Spinal cord (tissue), 10 donors: ENCODE measurements at places on chromosomes 5 and 9.

DNA sequence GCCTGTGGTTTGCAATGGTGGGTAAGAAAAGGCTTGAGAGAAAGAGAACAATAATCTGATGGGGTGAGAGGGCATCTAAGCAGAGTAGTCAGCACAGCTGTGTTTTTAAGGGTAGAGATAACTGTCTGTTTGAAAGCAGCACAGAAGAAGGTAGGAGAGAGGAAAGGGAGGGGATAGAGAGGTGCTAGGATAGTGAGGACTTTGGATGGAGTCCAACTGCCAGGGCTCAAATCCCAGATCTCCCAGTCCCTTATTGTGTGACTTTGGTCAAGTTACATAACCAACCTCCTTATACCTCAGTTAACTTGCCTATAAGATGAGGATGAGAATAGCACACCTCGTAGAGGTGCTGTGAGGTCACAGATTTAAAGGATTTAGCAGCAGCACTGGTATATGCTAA lies 55.6 kb downstream of the GPR21 start:
- no peaks in the 10 kb centered on the region for H3K4me1 ChIP-seq
- H3K4me3 ChIP-seq = no peak overlapping the region
- H3K27me3 ChIP-seq = no peaks in the 10 kb centered on the region
- DNase-seq = no peak
- H3K36me3 ChIP-seq = peaks cover 21% of the 10 kb centered on the region

GRCh38 chr9:30723656-30724055 lies 1660.8 kb upstream of the ACO1 start:
- H3K27ac ChIP-seq = no peak overlapping the region
- no peak for DNase-seq
- H3K27me3 ChIP-seq = no peaks in the 10 kb centered on the region

GRCh38 chr9:71766663-71767062 lies 1.6 kb downstream of the CEMIP2 start:
- H3K36me3 ChIP-seq = no peaks in the 10 kb centered on the region
- peaks cover 15% of the 10 kb centered on the region for H3K4me1 ChIP-seq
- peak overlapping the region; percentile 70 for H3K4me3 ChIP-seq
- DNase-seq = no peak

GRCh38 chr9:84153885-84154284 lies 173.3 kb downstream of the RMI1 start:
- no peaks in the 10 kb centered on the region for H3K4me1 ChIP-seq
- H3K4me3 ChIP-seq = no peak overlapping the region
- no peak for DNase-seq
- H3K27me3 ChIP-seq = no peaks in the 10 kb centered on the region
- no peaks in the 10 kb centered on the region for H3K36me3 ChIP-seq

DNA sequence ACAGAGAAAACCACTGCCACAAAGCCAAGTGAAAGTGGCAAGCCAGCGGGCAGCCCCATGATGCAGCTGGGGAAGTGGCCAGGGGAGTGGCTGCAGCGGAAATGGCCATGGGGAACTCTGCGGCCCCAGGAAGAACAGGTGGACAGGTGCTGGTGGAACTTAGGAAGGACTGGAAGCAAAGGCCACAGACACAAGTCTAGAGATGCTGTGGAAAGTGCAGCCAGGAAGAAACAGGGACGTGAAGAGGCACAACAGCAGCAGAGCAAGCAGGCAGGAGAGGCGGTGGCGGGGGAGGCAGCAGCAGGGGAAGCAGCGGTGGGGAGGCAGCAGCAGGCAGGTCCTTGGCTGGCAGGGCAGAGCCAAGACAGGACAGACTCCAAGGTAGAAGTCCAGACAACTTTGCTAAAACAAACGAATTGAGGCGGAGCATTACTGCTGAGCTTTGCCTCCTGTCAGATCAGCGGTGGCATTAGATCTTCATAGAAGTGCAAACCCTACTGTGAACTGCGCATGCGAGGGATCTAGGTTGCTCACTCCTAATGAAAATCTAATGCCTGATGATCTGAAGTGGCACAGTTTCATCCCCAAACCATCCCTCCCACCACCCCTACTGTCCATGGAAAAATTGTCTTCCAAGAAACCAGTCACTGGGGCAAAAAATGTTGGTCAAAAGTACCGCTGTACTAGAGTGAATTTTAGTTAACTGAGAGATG lies 11.8 kb downstream of the SURF6 start:
- H3K27me3 ChIP-seq = no peaks in the 10 kb centered on the region
- H3K4me3 ChIP-seq = no peak overlapping the region
- H3K36me3 ChIP-seq = peaks cover 2% of the 10 kb centered on the region
- no peak for DNase-seq
- no peaks in the 10 kb centered on the region for H3K4me1 ChIP-seq

DNA sequence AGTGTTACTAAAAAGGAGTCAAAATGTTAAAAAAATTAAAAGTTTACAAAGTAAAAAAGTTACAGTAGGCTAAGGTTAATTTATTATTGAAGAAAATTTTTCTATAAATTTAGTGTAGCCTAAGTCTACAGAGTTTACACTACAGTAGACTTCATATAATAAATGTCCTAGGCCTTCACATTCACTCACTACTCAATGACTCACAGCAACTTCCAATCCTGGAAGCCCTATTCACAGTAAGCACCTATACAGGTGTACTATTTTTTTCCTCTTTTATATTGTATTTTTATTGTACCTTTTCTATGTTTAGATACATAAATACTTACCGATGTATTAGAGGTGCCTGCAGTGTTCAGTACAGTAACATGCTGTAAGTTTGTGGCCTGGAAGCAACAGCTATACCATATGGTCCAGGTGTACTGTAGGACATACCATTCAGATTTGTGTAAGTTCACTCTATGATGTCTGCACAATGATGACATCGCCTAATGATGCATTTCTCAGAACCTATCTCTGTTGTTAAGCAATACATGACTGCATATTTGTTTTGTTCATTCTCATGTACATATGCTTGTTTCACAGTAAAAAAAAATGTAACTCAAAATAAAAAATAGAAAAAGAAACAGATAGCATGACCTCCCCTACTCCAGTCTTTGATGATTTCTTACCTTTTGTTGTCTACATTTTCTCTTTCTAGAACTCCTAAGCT lies 64.7 kb downstream of the NR3C1 start:
- no peak overlapping the region for H3K27ac ChIP-seq
- no peaks in the 10 kb centered on the region for H3K27me3 ChIP-seq
- no peaks in the 10 kb centered on the region for H3K36me3 ChIP-seq
- no peak for DNase-seq
- H3K4me1 ChIP-seq = peaks cover 4% of the 10 kb centered on the region
- no peak overlapping the region for H3K4me3 ChIP-seq

- H3K27ac ChIP-seq = peak overlapping the region; percentile 75
- no peaks in the 10 kb centered on the region for H3K36me3 ChIP-seq
- H3K4me3 ChIP-seq = peak overlapping the region; percentile 59
- H3K27me3 ChIP-seq = peaks cover 38% of the 10 kb centered on the region
Observed at GRCh38 chr5:155728146-155728856, 598.7 kb upstream of the SGCD start.

DNA sequence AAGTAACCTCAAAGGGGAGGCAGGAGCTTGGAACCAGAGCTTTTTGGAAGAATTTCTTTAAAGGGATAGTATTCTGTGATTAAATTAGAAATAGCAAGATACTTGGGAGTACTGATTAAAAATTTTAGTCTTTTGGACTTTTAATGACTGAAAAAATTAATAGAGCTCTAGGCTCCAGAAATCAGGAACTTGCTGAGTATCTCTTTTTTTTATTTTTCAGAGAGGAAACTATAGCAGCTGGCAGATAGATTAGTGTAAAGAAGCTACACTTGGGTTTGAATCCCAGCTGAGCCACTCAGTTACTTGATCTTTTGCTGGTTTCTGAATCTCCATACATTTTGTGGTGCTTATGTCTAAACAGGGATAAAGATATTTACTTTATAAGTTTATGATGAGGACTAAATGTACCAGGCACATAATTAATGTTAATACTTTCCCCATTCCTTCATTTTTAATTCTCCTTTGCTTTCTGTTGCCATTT lies 94.2 kb upstream of the TNC start:
- DNase-seq = no peak
- no peaks in the 10 kb centered on the region for H3K4me1 ChIP-seq
- no peak overlapping the region for H3K27ac ChIP-seq

DNA sequence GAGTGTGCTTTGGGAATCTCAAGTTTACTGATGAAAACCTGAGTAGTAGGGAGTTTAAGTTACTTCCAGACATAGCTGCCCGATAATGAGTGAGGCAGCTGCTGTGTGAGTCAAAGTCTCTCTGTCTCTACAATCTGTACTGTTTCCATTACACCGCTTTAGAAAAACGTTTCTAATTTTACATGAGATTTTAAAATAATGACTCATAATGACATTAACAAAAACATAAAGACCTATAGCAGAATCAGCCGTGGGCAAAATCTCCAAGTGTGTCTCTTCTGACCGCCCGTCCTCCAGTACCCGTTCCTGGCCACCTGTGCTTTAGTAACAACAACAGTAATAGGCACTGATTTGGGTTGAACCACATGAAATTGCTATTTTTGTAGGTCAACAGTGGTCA lies 69.6 kb upstream of the PRRC1 start:
- peaks cover 4% of the 10 kb centered on the region for H3K36me3 ChIP-seq
- no peaks in the 10 kb centered on the region for H3K4me1 ChIP-seq
- no peak for DNase-seq
- H3K4me3 ChIP-seq = no peak overlapping the region
- no peaks in the 10 kb centered on the region for H3K27me3 ChIP-seq

DNA sequence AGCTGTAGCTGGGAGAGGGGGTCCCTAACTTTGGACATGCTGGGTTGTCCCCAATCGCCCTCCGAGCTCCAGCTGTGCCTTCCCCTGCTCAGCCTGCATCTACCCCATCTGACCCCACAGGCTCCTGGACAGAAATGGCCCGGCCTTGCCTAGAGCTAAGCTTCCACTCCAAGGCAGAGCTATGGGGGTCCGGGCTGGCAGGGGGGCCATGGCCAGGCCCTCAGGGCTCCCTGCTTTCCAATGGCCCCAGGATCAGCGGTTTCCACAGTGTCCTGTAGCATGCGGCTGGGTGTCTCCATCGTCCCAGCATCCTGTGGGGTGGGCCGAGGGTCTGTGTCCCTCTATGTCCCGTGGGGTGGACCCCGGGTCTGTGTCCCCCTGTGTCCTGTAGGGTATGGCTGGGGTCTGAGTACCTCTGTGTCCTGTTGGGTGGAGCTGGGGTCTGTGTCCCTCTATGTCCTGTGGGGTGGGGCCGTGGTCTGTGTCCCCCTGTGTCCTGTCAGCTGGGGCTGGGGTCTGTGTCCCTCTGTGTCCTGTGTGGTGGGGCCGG lies 130.6 kb downstream of the RXRA start:
- no peaks in the 10 kb centered on the region for H3K36me3 ChIP-seq
- H3K27ac ChIP-seq = peak overlapping the region; percentile 92
- no peaks in the 10 kb centered on the region for H3K27me3 ChIP-seq
- no peak for DNase-seq

DNA sequence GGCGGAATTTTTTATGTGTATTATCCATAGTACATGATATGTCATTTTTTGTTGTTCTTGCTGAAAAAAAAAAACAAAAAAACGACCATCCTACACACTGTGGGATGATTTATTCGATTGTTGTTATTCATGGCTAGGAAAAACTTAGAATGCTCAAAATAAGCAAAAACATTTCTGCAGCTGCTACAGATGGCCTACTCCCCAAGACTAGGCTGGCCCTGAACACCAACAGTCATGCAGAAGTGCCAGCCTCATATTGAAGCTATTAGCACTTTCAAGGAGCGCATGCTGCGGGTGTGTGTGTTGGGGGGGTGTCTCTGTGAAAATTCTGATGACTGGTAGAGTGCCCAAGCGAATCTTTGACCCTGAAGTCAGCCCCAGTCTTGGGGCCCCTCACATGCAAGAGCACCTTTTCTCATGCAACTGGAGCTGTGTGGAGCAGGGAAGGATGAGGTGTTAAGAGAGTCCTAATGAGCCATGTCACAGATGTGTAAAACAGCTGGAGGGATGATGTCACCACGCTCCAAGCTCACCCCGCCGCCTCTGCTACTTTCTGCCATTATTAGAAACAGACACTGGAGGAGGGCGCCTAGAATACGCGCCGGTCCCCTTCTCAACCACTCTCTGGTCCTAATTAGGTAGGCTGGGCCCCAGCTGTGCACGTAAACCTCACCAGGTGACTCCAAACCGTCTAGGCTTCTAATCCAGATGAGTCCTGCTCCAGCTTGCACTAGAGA lies 61.0 kb upstream of the SMIM23 start:
- no peak for DNase-seq
- no peak overlapping the region for H3K27ac ChIP-seq
- H3K36me3 ChIP-seq = no peaks in the 10 kb centered on the region
- no peak overlapping the region for H3K4me3 ChIP-seq
- H3K27me3 ChIP-seq = no peaks in the 10 kb centered on the region

DNA sequence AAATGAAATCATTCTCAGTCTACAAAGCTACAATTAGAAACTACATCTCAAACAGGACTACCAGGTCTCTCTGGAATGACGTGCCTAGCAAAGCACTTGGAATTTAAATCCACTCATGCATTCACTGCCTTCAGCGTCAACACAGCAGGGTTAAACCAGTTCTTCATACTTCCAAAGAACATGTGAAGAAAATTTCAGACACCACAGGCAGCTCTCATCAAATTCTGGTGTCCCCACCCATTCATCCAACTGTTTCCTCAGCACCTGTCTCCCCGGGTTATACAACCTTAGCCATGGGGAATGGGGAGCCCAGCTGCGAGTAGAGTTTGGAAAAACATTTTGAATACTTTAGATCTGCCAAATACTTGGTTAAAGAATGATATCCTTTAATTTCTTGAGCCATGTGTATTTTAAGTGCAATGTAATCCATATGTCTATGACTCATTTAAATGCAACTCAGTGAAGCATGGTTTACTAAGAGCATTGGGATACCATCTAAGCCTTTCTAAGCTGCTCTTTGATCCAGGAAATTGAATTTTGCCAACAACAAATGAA lies 17.5 kb downstream of the ADAM19 start:
- no peaks in the 10 kb centered on the region for H3K36me3 ChIP-seq
- H3K4me1 ChIP-seq = peaks cover 22% of the 10 kb centered on the region
- no peak overlapping the region for H3K4me3 ChIP-seq
- no peak for DNase-seq

GRCh38 chr9:8329561-8330283 lies 530.1 kb upstream of the DMAC1 start:
- peaks cover 5% of the 10 kb centered on the region for H3K36me3 ChIP-seq
- no peak for DNase-seq
- H3K27ac ChIP-seq = no peak overlapping the region
- no peak overlapping the region for H3K4me3 ChIP-seq
- H3K27me3 ChIP-seq = no peaks in the 10 kb centered on the region
- H3K4me1 ChIP-seq = no peaks in the 10 kb centered on the region

DNA sequence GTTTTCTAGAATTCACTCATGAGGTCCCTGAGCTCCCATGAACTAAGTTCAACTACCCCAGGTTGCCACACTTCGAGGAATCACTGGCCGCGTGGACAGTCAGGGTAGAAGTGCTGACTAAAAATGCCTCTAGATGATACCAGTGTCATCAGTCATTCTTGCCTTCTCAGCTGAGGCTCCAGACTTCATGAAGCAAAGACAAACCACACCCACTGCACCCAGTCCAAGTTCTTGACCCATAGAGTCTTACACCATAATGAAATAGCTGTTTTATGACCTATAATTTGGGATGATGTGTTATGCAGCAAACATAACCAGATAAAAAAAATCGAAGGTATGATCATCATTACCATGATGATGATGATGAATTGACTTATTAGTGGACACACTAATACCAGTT lies 632.9 kb upstream of the TLE4 start:
- H3K4me3 ChIP-seq = no peak overlapping the region
- no peak overlapping the region for H3K27ac ChIP-seq
- no peaks in the 10 kb centered on the region for H3K27me3 ChIP-seq
- DNase-seq = no peak
- no peaks in the 10 kb centered on the region for H3K4me1 ChIP-seq
- H3K36me3 ChIP-seq = no peaks in the 10 kb centered on the region
